Cardiac fibroblast (primary cell): ENCODE measurements at places on chromosomes 2 and 18.

DNA sequence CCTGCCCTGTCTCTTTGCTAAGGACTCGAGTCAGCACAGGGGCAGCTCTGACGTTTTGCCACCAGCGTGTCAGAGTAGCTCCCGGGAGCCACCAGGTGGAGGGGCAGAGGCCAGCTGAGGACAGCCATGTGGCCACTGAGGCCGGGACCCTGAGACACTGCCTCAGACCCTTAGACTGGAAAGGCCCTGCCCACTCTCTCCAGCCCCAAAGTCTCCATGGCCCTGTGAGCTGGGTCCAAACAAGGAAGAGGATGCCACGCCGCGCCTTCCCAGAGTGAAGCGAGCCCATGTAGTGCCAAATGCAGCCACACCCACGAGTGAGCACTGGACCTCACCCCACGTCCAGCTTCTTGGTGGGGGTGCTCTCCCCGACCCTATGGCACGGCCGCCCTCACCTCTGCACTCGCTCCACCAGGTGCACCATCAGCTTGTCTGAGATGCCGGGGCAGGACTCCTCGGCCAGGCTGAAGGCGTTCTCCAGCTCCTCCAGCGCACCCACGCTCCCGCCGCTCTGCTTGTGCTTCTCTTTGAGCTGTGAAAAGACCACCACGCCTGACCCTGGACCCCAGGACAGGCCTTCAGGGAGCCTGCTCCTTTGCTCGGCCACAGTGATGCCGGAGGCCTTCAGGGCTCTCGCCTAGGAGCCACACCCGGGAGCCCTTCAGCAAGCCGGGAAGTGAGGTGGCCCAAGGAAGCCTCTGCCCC, 12.2 kb downstream of the STK25 start:
- no peak for DNase-seq

GRCh38 chr18:49360582-49360981, 99.9 kb downstream of the DYM start:
- no peak for DNase-seq

- DNase-seq: no peak
These were observed 27.5 kb downstream of the MYO7B start for GRCh38 chr2:127562936-127563335.

DNA sequence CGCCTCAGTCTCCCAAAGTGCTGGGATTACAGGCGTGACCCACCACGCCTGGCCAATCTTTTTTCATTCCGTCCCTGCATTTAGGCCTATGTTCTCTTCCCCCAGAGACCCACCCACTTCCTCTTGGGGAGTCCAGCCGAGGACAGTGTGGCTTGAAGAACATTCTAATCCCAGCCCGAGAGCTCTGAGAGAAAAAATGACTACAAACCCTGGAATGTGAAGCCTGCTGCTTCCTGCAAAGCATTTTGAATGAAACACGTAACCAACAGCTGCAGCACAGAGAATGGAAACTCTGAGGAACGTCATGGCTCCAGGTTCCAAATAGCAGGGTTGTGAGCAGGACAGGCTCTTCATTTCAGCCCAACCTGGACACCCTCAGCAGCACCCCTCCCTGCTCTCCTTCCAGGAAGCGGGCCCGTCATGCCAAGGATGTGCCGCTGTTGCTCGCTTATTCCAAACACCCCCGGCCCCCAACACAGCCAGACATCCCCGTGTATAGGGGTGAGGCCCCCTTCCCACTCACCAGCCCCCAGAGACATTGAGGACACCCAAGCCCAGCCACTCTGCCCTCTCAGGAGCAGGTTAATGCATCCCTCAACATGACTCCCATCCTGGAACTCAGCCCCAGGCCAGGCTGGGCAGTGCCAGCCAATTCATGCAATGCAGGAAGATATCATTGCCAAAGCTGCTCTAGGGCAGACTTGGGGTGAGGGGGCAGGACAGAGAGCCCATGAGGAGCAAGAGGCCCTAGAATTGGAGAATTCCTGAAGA, 139.8 kb downstream of the ZFP36L2 start:
- peak; percentile 99 for DNase-seq

DNA sequence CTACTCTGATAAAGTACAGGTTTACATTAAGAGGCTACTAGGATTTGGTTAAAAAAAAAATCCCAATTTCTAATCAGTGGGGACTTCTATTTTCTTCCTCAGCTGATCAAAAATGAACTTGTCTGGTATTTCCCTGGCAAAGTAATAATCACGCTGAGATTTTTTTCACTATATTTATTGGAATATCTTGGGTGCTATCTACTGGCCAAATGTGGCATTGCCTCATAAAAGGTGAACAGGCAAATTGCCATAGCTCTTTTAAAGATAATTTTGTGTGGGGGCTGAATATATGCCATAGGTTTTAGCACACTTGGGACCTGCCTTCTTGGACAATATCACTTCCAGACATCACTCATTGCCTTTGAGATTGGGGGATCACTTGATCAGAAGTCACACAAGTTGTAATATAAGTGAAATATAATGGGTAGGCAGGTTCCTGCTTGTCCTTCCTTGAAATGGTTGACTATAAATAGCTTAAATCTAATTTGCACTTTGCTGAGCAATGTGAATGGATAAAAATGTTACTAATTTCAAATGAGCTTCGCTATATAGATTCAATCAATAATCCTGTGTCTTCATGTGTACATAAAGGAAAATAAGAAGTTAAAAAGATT, 7.0 kb upstream of the NXPH2 start:
- DNase-seq: peak; percentile 59

DNA sequence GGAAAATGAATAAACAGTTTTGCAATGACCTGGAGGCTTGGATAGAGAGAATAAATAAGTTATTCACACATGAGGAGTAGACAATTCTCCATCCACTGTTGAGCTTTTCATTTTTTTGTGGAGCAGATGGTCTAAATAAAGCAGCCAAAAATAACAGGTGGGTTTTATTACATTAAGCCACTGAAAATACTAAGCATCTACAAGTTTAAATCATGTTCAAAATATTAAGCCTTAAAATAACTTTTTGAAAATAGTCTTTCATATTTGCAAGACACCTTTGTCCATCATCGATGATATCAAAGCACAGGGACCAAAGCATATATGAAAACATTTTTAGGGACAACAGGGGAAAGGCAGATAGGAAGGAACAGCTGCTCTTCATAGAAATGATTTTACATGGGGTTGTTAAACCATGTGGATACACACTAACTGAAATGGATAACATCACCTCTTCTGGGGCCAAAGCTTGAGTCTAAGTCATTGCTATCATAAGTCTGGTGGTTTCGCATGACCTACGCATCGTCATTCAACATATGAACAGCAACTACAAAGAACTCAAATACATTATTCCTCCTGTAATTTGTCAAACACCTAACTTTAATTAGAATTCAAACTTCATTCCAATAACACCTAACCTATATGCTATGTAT, 197.6 kb upstream of the CHST9 start:
- no peak for DNase-seq

DNA sequence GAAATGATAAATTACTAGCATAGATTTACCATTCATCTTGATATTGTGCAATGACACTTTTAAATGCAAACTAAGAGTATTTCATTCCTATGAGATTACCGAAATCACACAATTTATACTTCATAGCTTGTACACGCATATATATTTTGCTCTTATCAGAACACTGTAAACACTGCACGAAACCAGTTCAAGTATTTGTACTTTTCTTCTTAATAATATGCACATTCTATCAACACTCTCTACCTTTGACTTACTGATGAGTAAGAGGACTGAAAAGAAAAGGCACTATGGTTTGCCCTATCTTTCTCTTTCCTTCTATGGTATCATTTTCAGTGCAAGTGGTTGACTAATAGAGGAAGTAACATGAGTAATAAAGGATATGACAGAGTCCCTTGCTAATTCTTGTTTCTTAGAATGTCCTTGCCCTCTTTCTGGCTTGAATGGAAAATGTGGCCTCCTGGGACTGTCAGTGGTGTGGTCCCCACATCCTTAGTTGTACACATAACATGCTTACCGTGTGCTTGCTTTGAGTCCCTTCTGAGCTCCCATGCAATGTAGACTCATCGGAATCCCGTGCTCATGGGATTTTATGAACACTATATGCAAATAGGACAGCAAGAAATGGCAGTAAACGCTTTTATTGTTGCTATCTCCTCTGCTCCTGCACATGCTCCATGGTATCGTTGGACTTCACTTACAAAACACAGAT, 363.5 kb upstream of the TNP1 start:
- peak; percentile 87 for DNase-seq

- no peak for DNase-seq
These were observed 216.1 kb upstream of the RAB6C start for GRCh38 chr2:129763190-129763846.

GRCh38 chr2:27954221-27954673, 63.7 kb downstream of the BABAM2 start:
- DNase-seq: peak; percentile 50

GRCh38 chr2:125224188-125224587, 1199.1 kb downstream of the CNTNAP5 start:
- DNase-seq: no peak

DNA sequence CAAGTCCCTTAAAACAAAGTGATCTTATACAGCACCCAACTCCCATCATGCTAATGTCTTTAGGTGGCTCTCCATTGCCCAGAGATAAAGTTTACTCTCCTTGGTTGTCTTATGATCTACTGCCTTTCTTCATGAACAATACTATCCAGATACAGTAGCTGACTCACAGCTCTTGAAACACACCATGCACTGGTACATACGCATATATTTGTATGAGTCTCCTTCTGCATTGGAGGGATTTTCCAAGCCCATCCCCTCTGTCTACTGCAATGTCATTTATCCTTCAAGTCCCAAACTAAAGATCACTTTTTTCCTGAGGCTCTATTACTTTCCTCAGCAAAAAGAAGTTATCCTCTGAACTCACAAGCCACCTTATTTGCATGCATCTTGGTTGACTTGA, 84.7 kb upstream of the LRATD1 start:
- no peak for DNase-seq

- no peak for DNase-seq
These were observed 100.4 kb downstream of the HIBCH start for GRCh38 chr2:190219186-190219585.

DNA sequence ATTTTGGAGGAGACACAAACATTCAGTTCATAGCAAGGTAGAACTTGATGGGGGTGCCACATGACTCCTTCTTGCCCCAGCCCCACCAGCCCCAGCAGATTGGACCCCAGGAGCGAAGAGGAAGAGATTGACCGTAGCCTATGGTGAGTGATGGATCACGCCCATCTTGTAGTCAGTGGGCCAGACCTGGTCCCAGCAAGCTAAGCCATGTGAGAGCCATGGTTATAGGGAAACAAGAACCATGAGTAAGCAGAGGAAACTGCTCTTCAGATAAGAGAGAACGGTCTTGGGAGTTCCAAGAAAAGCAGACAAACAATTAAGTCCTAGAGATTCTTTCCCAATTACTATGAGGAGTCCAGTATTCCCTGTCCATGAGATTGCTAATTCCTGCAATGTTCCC, 4.6 kb upstream of the TCF4 start:
- DNase-seq: peak; percentile 83

DNA sequence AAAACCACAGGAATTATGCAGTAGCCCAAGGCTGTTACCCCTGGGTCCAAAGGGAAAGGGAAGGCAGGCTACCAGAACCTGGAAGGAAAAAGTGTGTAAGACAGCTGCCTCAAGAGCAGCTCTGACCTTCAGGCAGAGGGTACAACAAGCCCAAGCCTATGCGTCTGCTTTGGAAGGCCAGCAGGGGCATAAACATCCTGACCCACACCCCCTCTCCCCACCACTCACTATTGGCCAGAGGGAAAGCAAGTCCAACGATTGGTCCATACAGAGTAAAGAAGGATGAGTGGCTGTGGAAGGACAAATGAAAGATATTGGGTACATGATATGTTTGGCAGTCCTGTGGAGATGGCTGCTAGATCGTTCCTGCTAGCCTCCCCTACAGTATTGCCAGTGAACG, 227.6 kb upstream of the HNRNPA3 start:
- DNase-seq: no peak

- DNase-seq: no peak
These were observed 36.5 kb upstream of the GLS start for GRCh38 chr2:190843890-190844699.

- peak; percentile 38 for DNase-seq
These were observed 48.1 kb upstream of the RAPH1 start for GRCh38 chr2:203583084-203583695.

- DNase-seq: no peak
These were observed 378.4 kb downstream of the RND3 start for GRCh38 chr2:150109028-150109427.

DNA sequence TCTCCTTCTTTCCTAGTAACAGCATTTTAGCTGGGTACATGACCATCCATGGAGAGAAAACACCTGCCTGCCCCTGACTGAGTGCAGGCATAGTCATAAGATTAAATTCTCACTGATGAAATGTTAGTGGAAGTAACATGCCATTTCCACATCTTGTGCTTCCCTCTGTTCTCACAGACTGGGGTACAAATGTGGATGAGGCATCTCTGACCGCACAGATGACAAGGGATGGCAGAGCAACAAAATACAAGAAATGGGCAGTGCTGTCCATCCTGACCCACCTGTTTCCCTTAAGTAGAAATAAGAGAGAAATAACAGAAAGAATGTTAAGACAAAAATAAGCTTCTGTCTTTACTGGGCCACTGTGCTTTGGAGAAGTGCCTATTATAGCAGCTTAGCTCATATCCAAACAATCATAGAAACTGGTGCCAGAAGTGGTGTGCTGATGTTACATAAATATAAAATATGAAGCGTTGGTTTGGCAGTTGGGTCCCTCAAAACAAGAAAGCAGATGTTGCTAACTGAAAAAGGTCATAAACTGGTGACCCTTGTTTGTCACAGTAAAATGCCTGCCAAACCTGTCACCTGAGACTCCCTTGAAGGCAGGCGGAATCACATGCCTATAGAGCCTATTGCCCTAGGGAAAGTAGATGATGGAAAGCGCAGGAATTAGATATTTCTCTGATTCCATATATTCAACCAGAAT, 72.4 kb upstream of the CCDC150 start:
- peak; percentile 12 for DNase-seq

- DNase-seq: no peak
These were observed 77.6 kb upstream of the SEC11C start for GRCh38 chr18:59061914-59062642.

DNA sequence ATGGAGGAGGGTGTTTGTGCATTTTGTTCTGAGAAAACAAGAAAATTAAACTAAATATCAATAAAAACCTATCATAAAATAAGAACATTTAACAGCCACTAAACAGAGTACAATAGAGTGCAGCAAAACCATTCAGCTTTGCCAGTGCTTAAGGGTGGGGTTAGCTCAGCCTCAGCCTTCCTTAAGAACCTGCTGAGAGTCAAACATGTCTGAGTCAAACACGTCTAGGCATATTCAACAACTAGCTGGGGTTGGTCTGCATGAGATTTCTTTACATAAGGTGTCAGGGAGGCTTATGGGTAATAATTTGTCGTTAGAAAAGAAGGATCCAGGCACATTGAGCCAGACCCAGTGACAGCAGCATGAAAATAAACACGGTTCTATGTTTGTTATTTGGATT, 298.2 kb downstream of the SP3 start:
- DNase-seq: no peak

DNA sequence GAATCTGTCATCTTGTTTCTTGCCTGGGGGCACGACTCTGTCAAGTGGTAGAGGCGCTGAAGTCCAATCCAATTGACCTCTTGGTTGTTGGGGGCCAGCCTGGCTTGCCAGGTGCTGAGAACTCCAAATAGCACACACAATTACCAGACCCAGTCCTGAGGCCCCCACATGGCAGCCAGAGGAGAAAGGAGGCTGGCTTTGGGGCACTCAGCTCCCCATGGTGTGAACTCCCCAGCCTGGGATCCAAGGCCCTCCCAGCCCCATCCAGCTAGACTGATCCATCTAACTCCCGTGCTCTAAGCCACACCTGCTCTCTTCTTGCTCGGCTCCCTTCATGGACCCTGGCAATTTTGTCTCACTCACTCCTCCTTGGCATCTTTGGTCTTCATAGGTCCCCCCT, 170.0 kb downstream of the CELF4 start:
- DNase-seq: no peak
